ENCODE measurements at places on chromosomes 2 and 18. TPM values are rescaled to one million over a fixed set of nuclear protein-coding genes. Genes with fewer than 3 reads are reported as not detected.

GRCh38 chr2:32403782-32404181 is 47.0 kb downstream of the BIRC6 start:
- no peak overlapping the region for H3K4me3 ChIP-seq
- no peak overlapping the region for H3K27ac ChIP-seq
- no peaks in the 10 kb centered on the region for H3K36me3 ChIP-seq
- H3K27me3 ChIP-seq = no peaks in the 10 kb centered on the region
- DNase-seq = no peak

DNA sequence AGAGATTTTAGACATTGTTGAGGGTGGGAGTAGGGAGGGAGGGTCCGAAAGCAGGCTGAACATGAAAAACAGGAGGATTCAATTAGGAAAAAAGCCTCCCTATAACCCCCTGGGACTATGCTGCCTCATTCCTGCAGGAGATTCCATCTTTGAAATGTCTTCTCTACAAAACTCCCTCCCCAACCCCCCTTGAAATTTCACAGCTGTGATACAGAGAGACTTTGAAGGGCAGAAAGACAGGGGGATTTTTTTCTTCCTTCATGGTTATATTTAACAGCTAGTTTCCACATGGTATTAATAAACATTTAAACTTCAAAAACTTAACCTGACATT is 57.6 kb downstream of the TRIB2 start:
- H3K4me3 ChIP-seq = no peak overlapping the region
- no peaks in the 10 kb centered on the region for H3K36me3 ChIP-seq
- H3K4me1 ChIP-seq = no peaks in the 10 kb centered on the region

DNA sequence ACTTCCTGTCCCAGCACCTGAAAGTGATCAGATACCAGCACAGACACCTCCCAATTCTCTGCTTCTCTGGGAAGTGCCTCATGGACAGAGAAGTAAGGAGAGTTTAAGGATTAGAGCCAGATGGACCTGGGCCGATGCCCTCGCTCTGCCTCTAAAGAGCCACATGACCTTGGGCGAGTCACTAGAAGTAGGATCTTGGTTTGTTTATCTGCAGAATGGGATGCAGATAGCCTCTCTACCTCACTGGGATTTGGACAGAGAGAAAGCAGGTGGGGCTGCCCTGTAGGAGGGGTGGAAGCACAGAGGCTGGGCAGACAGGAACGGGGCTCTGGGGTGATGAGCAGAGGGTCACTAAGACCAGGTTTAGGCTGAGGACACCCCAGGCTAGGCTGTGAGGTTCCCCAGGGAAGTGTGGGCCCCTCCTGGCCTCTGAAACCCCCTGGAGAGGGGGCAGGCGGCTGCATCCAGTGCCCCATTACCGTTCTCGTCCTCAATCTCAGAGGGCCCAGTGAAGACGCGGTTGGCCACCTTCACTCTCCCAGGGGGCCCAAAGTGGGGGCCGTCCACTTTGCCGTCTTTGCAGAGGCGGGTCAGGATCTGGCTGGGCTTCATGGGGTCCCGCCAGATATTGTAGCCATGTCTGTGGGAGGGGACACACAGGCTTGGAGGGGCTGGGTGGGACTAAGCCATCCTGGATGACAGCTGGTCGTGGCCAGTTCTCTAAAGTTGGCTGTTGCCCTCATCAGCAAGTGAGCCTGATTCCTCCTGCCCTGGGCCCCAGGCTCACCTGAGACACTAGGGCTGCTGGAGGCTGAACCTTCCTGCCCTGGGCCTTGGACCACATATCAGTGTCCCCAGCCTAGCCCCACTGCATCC is 13.3 kb downstream of the OTOF start:
- no peaks in the 10 kb centered on the region for H3K36me3 ChIP-seq
- no peak overlapping the region for H3K4me3 ChIP-seq
- no peaks in the 10 kb centered on the region for H3K4me1 ChIP-seq
- no peaks in the 10 kb centered on the region for H3K27me3 ChIP-seq
- no peak for DNase-seq

DNA sequence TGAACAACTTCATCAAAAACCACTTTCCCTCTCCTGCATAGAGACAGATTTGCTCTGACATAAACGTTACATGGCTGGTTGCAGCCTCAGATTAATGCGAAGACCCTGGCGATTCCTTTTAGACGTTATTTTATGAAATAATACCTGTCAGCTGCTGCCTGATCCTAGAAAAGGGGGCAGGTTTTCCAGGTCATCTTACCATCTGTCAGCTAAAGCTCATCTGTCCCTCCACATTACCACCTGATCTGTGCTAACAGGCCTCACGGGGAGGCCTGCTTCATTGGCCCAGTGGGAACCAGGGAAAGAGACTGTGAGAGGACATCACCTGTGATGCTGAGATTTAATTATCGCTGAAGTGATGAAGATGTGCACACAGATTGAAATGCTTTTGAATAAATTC is 261.0 kb downstream of the ARHGAP15 start:
- DNase-seq = no peak
- no peaks in the 10 kb centered on the region for H3K4me1 ChIP-seq
- no peaks in the 10 kb centered on the region for H3K27me3 ChIP-seq
- H3K27ac ChIP-seq = no peak overlapping the region
- H3K36me3 ChIP-seq = no peaks in the 10 kb centered on the region
- no peak overlapping the region for H3K4me3 ChIP-seq

- no peaks in the 10 kb centered on the region for H3K27me3 ChIP-seq
- H3K4me3 ChIP-seq = no peak overlapping the region
- H3K4me1 ChIP-seq = no peaks in the 10 kb centered on the region
- no peaks in the 10 kb centered on the region for H3K36me3 ChIP-seq
- DNase-seq = no peak
- H3K27ac ChIP-seq = no peak overlapping the region
Observed at GRCh38 chr2:240277073-240277806, 136.8 kb upstream of the OTOS start.

DNA sequence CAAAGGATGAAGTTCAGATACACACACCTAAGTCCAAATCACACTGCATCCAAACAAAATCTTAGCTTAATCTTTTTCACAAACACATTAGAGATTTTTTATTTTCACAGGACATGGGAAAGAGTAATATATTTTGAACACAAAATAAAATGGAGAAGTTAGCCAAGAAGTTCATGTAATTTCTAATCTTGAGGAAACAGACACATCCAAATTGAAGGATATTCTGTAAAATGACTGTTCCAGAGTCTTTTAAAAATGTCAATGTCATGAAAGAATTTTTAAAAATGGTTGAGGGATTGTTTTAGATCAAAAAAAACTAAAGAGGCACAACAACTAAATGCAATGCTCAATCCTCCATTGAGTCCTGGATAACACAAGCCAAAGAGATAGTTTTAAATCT is 12.4 kb upstream of the RAPGEF4 start:
- no peaks in the 10 kb centered on the region for H3K36me3 ChIP-seq
- no peak overlapping the region for H3K4me3 ChIP-seq
- H3K27ac ChIP-seq = no peak overlapping the region
- no peak for DNase-seq

TFCP2L1 gene
- total RNA-seq = 0.19 TPM

- H3K27me3 ChIP-seq = no peaks in the 10 kb centered on the region
- no peak overlapping the region for H3K27ac ChIP-seq
- no peaks in the 10 kb centered on the region for H3K36me3 ChIP-seq
- H3K4me3 ChIP-seq = no peak overlapping the region
- no peaks in the 10 kb centered on the region for H3K4me1 ChIP-seq
Observed at GRCh38 chr18:23114171-23114881, 21.0 kb upstream of the CABLES1 start.

RNF103 gene
- total RNA-seq = 37.6 TPM

- peaks cover 24% of the 10 kb centered on the region for H3K4me1 ChIP-seq
- H3K27me3 ChIP-seq = no peaks in the 10 kb centered on the region
- no peak overlapping the region for H3K27ac ChIP-seq
- H3K4me3 ChIP-seq = no peak overlapping the region
Observed at GRCh38 chr2:234133004-234133403, 82.5 kb downstream of the SPP2 start.

GRCh38 chr2:210421916-210422315 is 54.6 kb downstream of the LANCL1 start:
- H3K4me3 ChIP-seq = no peak overlapping the region
- no peaks in the 10 kb centered on the region for H3K27me3 ChIP-seq
- no peak overlapping the region for H3K27ac ChIP-seq
- no peak for DNase-seq
- no peaks in the 10 kb centered on the region for H3K36me3 ChIP-seq

SLC9A2 gene
- not detected for total RNA-seq

MARCO gene
- total RNA-seq = not detected

DIPK1C gene
- total RNA-seq = not detected

IL1F10 gene
- total RNA-seq = not detected

- H3K27me3 ChIP-seq = no peaks in the 10 kb centered on the region
- no peaks in the 10 kb centered on the region for H3K4me1 ChIP-seq
- no peak overlapping the region for H3K4me3 ChIP-seq
- DNase-seq = no peak
- peaks cover 25% of the 10 kb centered on the region for H3K36me3 ChIP-seq
Observed at GRCh38 chr18:36157441-36157840, 27.7 kb downstream of the ELP2 start.

DNA sequence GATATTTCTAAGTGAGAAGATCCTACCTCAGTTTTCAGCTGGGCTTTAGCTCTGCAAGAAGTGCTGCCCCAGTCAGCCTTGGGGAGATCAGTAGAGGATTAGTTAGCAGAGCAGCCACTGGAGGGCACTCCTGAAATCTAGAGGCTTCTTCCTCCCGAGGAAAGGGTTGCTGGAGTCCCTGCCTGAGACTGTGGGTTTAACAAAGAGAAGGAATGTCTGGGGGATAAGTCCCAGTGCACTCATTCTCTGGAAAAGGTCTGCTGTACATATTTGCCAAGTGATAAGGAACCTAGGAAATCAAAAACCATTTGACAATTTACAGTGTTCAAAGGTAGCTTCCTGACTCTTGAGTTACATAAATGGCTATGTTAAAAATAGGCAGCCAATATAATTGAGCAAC is 207.2 kb downstream of the SLC8A1 start:
- H3K36me3 ChIP-seq = no peaks in the 10 kb centered on the region

DNA sequence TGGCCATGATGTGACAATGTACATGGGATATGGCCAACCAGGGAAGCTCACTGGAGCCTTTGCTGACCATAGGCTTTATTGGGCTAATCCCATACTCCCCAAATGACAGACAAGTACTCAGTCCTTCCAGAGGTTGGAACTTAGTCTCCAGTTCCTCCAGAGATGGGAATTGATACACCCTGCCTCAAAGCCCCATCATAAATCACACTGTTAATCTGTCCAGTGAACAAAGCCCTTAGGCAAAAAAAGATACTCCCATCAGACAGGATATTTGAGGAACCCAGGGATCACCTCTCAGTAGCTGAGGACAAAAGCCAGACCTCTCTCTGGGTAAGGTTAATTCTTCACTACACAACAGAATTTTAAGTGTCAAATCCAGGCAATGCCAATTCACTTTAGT is 247.5 kb upstream of the CDH20 start:
- no peaks in the 10 kb centered on the region for H3K4me1 ChIP-seq
- H3K27me3 ChIP-seq = no peaks in the 10 kb centered on the region
- H3K27ac ChIP-seq = no peak overlapping the region
- H3K36me3 ChIP-seq = no peaks in the 10 kb centered on the region
- H3K4me3 ChIP-seq = no peak overlapping the region
- DNase-seq = no peak

LRRC30 gene
- not detected for total RNA-seq

- DNase-seq = no peak
- H3K4me3 ChIP-seq = no peak overlapping the region
- H3K36me3 ChIP-seq = no peaks in the 10 kb centered on the region
- no peaks in the 10 kb centered on the region for H3K4me1 ChIP-seq
Observed at GRCh38 chr2:176768185-176768584, 444.4 kb upstream of the HNRNPA3 start.

FLACC1 gene
- 9.5 TPM for total RNA-seq

PARD3B gene
- total RNA-seq = 0.33 TPM

CAPG gene
- total RNA-seq = 12.9 TPM

SPATA3 gene
- not detected for total RNA-seq

GCKR gene
- not detected for total RNA-seq

NLRC4 gene
- total RNA-seq = 0.56 TPM

SIX2 gene
- not detected for total RNA-seq

LYPD1 gene
- total RNA-seq = not detected

NFE2L2 gene
- total RNA-seq = 74.7 TPM

GRCh38 chr18:35271656-35272055 is 18.4 kb downstream of the ZSCAN30 start:
- H3K4me1 ChIP-seq = no peaks in the 10 kb centered on the region
- H3K27ac ChIP-seq = no peak overlapping the region
- no peaks in the 10 kb centered on the region for H3K27me3 ChIP-seq
- H3K4me3 ChIP-seq = no peak overlapping the region
- no peak for DNase-seq

ANO7 gene
- total RNA-seq = 0.27 TPM

- H3K36me3 ChIP-seq = no peaks in the 10 kb centered on the region
- no peak overlapping the region for H3K27ac ChIP-seq
- DNase-seq = no peak
- no peaks in the 10 kb centered on the region for H3K27me3 ChIP-seq
- H3K4me1 ChIP-seq = no peaks in the 10 kb centered on the region
Observed at GRCh38 chr2:238970553-238971081, 122.7 kb downstream of the TWIST2 start.

GRCh38 chr2:95052804-95053479 is 27.4 kb downstream of the MAL start:
- no peaks in the 10 kb centered on the region for H3K27me3 ChIP-seq
- no peak for DNase-seq
- peaks cover 12% of the 10 kb centered on the region for H3K36me3 ChIP-seq
- no peaks in the 10 kb centered on the region for H3K4me1 ChIP-seq
- peak overlapping the region; percentile 62 for H3K27ac ChIP-seq

DNA sequence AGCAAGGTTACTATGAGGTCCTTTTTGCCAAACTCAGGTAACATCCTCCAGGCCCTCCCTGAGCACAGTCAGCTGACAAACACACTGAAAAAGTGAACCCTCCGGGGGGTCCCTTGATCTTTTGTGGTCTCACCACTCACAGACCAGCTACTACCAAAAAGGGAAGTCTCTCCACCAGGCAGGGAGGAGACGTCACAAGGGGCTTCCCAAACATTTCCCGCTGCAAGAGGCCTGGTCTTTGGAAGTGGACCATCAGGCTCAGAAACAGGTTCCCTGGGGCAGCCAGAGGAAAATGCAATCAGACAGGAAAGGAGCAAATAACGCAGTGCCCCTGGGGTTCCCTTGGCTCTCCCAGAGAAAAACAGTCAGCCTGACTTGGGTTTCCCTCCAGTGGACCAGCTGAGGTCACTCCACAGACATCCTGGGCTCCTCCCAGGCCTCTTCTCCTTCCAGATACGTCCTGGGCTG is 38.7 kb upstream of the POMC start:
- H3K4me3 ChIP-seq = no peak overlapping the region
- no peaks in the 10 kb centered on the region for H3K27me3 ChIP-seq
- DNase-seq = no peak
- H3K36me3 ChIP-seq = no peaks in the 10 kb centered on the region
- H3K4me1 ChIP-seq = peaks cover 13% of the 10 kb centered on the region

All from naive thymus-derived CD4-positive, alpha-beta T cell (primary cell).